ENCODE measurements at places on chromosomes 12 and 14. TPM values are rescaled to one million over a fixed set of nuclear protein-coding genes. Genes with fewer than 3 reads are reported as not detected.

Gene HHIPL1
- total RNA-seq, result 11.9 TPM

Gene KRT77
- total RNA-seq, result not detected

Gene ANAPC5
- 58.8 TPM for total RNA-seq

Gene NKX2-8
- total RNA-seq, result not detected

Gene HELB
- 3.1 TPM for total RNA-seq

Gene CELA1
- total RNA-seq, result not detected

Gene BDKRB1
- not detected for total RNA-seq

Gene ANKRD33
- not detected for total RNA-seq

Gene C12orf50
- not detected for total RNA-seq

Gene CLEC1B
- not detected for total RNA-seq

Gene TRPV4
- not detected for total RNA-seq

Gene RASAL1
- 0.64 TPM for total RNA-seq

Gene SYCP3
- not detected for total RNA-seq

Gene PLXNC1
- total RNA-seq, result 1.8 TPM

Gene TC2N
- total RNA-seq, result 37.8 TPM

Gene GPRC5D
- not detected for total RNA-seq

Gene FOXJ2
- 17.1 TPM for total RNA-seq

Gene LIN7A
- total RNA-seq, result 4.6 TPM

Gene CNPY2
- total RNA-seq, result 34.6 TPM

Gene TROAP
- total RNA-seq, result not detected

Gene SRSF5
- total RNA-seq, result 113 TPM

Gene TPH2
- total RNA-seq, result not detected

Gene CRACR2A
- 0.53 TPM for total RNA-seq

Gene CLEC4D
- not detected for total RNA-seq

Gene DNAH10
- not detected for total RNA-seq

Gene GLT1D1
- total RNA-seq, result 9.5 TPM

Gene DDX51
- total RNA-seq, result 4.3 TPM

Gene LRFN5
- total RNA-seq, result 0.11 TPM

Measured in ascending aorta (tissue), 2 donors.